ENCODE measurements at places on chromosomes 6 and 20.

DNA sequence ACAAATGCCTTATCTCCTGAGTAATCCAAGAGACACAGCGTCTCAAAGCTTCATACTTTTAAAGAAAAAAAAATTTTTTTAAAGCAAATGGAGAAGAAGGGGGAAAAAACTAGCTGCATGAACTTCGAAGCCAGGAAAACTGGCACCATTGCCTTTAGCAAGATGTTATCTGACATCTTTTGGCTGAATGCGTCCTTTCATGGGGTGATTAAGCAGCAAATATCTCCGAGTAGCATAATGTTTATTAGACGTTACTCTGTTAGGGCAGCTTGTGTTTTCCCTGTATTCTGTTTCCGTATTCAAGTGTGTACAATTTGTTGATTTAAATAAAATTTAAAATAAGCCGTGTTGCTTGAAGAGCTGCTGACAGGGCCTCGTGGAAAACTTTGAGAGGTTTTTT lies 76.5 kb upstream of the TSHZ2 start:
- no peak for DNase-seq

DNA sequence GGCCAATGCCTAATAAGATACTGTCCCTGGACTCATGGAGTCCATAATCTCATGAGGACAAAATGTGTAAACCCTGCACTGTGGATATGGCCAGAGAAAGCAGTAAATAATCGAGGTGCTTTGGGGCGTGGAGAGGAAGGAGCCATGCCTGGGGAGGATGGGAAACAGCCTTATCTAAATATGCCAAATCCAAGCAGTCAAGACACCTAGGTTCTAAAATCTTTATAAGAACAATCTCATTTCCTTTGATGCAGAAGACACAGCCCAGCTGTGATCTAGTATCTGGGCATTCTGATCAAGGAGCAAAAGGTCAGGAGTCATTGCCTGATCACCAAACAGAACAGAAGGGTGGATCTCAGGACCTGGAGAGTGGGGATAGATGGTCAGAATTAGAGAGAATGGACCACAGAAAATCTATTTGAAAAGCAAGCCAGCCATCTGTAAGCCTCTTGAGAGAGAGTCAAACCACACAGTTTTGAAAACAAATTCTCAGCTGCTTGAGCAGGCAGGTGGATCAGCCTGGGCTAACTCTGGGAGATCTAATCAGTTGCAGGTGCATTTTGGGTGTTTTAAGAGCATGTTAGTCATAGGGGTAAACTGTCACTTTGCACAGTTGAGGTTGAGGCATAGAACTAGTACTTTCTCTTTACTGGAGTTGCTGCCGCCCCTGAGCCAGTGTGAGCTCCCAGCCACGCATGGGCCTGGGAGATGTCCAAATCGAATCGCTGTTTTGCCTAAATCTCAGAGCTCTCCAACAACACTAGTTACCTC lies 130.8 kb upstream of the TNFAIP3 start:
- no peak for DNase-seq

GRCh38 chr20:47487175-47487917 lies 14.3 kb upstream of the NCOA3 start:
- DNase-seq, result peak; percentile 59

DNA sequence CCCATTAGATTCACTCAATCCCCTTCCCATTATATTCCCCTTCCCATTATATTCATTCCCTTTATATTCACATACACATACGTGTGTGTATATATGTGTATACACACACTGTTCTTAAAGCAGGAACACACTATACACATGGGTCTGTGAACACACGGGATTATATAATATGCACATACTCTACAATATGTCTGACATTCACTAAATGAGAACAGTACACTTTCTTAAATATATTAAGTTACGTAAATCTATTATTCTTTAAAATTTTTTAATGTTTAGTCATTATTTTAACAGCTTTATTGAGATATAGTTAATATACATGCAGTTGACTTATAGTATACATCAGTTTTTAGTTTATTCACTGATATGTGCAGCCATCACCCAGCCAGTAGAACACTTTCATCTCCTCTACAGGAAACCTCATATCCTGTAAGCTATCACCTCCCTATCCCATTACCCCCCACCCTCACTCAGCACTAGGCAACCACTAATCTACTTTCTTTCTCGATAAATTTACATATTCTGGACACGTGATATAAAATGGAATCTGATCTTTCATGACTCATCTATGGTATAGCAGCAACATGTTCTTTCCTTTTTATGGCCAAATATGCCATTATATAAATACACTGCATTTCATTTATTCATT lies 13.9 kb upstream of the SUMO4 start:
- DNase-seq, result no peak

DNA sequence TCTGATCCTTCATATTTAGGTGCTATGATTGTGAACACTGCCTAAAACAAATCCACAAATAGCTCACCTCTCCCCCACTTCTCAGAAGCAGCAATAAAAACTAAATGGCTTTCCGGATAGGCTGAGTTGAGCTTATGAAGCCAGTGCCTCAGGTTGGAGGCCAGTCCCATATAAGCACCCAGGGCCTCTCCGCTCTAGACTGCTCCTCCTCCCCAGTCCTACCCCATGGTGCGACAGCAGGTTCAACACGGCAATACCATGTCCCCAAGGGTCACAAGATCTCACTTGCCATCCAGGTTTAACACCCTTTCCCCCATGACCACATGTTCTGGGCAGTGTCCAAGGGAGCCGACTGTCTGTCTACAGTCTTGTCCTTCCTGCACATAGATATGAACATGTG lies 20.8 kb downstream of the BNIP5 start:
- DNase-seq, result no peak

DNA sequence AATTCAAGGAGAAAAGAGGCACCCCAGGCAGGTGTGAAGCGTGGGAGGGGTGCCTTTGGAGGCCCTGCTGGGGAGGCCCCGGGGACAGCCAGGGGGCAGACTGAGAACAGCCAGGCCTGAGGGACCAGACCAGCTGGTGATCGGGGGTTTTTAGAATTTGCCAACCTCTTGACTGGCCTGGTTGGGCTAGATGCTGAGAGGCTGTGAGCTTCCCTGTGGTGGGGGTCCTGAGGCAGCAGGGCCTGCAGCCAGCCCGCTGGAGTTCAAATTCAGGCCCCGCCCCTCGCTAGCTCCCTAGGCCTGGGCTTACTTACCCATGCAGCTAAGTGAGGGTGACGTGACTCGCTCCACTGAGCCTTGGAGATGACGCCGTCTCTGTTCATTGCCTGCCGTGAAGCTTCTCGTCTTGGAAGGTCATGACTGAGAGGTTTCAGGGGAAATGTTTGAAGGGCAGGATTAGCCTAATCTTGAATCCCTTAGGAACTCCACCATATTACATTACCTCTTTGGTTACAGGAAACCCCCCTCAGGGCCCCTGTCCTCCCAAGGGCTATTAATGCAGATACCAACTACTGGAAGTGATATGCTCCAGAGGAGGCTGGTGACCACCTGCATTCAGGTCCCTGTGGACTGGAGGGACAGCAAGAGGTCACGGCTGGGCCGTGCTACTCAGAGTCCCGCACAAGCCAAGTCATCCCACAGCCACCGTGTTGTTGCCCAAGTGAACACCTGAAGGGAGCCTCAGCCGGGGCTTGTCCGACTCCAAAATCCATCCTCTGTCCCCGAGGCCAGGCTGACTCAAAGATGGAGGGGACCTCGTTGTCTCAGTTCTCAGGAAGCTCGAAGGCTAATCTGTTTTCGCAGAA lies 73.9 kb upstream of the DUSP22 start:
- DNase-seq, result no peak

Measured in stimulated activated CD8-positive, alpha-beta memory T cell treated with anti-CD3 and anti-CD28 coated beads, Interleukin-7, amount 100 ng/mL, for 4 hours (primary cell).